ENCODE measurements at places on chromosomes 7 and 10.

DNA sequence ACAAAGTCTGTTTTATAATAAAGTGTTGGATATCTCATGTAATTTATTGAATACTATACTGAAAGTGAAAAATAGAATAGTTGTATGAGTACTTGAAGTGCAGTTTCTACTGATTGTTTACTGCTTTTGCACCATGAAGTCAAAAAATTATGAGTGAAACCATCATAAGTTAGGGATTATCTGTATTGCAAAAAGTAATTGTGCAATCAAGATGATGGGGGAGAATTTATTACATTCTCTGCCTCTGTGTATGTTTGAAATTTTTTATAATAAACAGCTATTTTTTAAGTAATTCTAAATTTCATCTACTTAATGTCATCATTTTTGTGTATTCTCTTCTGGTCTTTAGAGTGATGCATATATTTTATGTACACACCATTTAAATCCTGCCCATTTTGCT is 47.2 kb upstream of the TMEM273 start:
- no peak for DNase-seq

- DNase-seq: no peak
Observed at GRCh38 chr7:55258631-55259030, 106.5 kb upstream of the LANCL2 start.

- DNase-seq: no peak
Observed at GRCh38 chr10:51488766-51489408, 210.5 kb downstream of the CSTF2T start.

GRCh38 chr10:1174022-1174421 is 117.8 kb downstream of the WDR37 start:
- DNase-seq: no peak

- DNase-seq: peak; percentile 89
Observed at GRCh38 chr7:107253599-107253998, 84.8 kb downstream of the HBP1 start.

Data from cerebellar nuclear complex (tissue), 1 donor.